Gastrocnemius medialis (tissue), 4 donors: ENCODE measurements at places on chromosomes 11 and 22. TPM values are rescaled to one million over a fixed set of nuclear protein-coding genes. Genes with fewer than 3 reads are reported as not detected.

KDM4E gene
- not detected for total RNA-seq

FAM227A gene
- total RNA-seq = not detected

SCARF2 gene
- total RNA-seq = 2.1 TPM

DSCAML1 gene
- total RNA-seq = 0.07 TPM

IGSF9B gene
- 0.07 TPM for total RNA-seq

WNT11 gene
- total RNA-seq = 6.5 TPM

RGL4 gene
- 0.09 TPM for total RNA-seq

DEUP1 gene
- not detected for total RNA-seq

BIK gene
- not detected for total RNA-seq

FLRT1 gene
- not detected for total RNA-seq

STK33 gene
- 1.7 TPM for total RNA-seq

SLC22A8 gene
- not detected for total RNA-seq
